Hypothalamus (tissue), 51 donors: ENCODE measurements at places on chromosomes 11 and 22.

DNA sequence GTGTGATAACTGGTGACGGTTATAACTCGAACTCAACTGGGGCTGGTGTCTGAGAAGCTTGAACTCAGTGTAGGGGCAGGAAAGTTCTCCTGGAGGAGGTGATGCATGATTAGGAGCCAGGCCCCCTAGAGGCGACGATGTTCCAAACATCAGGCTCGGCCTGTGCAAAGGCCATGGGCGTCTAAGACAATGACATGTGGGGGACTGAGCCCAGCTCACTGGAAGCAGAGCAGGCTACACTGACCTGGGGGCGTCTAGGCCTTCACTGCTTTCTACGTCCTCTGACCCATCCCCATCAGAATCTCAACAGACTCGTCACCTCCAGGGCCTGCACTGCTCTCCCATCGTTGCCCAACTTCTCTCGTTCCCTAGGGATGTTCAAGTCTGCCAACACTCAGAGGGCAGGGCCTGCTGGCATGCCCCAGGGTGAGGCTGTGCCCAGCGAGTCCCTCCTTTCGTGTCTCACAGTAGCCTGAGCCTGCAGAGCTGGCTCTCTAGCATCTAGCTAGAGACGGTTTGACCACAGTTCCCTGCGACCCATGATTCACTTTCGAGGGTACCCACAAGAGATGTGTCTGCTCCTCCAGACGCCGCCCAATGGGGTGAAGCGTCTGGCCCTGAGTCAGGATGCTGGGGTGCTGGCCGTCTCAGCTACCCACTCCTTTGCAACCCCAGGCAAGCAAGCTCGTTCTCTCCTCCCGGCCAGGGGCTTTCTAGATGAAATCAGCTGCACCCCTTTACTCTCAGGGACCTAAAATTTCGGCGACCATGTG lies 1.1 kb upstream of the ATG16L2 start:
- DNase-seq, result no peak

DNA sequence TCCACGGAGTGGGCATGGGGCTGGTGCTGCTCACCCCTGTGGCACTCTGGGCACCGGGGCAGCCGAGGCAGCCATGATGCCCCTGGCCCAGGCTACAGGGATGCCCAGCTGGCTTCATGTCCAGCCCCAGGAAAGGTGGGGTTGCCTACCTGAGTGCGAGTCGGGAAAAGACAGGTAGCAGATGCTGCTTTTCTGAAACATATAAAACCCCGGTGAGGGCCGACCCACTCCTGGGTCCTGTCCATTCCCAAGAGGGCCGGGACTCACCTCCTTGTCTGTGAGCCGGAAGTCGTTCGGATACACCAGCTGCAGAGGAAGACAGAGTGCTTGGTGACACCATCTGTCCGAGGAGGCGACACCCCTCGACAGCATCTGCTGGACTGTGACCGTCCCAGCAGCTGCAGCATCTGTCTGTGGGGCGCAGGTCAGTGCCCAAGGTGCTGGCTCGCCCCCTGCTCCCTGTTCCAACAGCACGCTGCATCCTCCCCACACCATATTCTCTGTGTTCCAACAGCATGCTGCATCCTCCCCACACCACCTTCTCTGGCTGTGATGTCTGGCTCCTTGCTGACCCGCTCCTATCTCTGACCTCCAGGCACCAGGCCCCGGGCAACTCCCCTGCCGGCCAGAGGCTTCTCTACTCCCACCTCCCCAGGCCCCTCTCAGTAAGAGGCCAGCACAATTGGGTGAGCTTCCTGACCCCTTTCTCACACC lies 8.0 kb downstream of the DENND6B start:
- DNase-seq, result no peak

- DNase-seq, result no peak
These were observed 48.6 kb upstream of the PARVG start for GRCh38 chr22:44131989-44132685.

DNA sequence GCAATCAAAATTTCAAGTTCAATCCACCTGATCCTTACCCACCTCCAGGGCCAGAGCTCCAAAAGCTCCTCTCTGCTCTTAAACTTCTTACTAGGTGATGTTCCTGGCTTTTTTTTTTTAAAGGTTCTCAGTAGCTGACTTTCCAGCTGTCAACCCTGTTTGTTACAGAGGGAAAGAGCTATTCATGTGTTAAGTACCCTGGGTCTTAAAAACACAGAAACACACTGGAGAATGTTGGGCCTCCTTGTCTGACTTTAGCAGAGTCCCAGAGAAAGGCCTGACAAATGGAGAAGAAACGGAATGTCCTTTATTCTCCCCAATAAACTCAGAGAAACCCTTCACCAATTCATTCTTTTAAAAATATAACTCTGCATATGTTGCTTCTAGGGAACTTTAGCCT lies 3.2 kb downstream of the LRRC4C start:
- DNase-seq, result no peak

- no peak for DNase-seq
These were observed 92.9 kb upstream of the USP47 start for GRCh38 chr11:11748706-11749365.

DNA sequence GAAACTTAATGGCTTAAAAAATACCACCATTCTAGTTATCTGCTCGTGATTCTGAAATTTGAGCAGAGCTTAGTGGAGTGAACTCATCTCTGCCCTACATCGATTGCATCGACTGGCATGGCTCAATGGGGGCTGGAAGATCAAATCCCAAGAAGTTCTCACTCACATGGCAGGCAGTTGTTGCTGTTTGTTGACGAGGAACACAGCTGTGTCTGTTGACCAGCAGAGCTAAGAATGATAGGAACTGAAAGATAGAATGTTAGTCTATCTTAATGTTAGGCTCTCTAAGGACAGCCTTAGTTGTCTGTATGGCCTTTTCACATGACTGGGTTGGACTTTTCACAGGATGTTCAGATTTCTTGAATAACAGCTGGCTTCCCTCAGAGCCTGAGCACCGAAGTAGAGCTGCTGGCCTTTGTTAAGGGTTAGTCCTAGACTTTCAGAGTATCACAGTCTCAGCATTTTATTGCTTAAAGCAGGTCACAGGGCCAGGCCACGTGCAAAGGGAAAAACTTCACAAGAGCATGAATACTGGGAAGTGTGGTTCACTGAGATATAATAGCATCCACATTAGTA lies 31.6 kb upstream of the IZUMO1R start:
- no peak for DNase-seq

DNA sequence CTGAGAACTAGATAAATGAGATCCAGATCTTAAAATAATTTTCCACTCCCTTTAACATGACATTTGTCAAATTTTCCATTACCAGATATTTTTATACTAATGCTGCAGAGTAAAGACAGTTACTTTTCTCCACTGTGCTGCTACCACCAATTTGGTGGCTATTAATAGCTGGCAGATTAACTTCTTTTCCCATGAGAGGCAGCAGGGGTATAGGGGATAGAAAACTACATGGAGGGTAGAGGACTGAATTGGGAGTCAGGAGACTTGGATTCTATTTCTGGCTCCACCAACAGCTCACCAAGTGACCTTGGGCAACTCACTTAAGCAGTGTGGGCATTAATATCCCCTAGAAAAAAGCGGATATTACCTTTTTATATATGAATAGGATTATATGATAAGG lies 69.2 kb downstream of the KIF18A start:
- DNase-seq, result no peak

- DNase-seq, result no peak
These were observed 11.5 kb upstream of the TIMP3 start for GRCh38 chr22:32789797-32790620.

- no peak for DNase-seq
These were observed 707.5 kb upstream of the LUZP2 start for GRCh38 chr11:23789200-23789853.

DNA sequence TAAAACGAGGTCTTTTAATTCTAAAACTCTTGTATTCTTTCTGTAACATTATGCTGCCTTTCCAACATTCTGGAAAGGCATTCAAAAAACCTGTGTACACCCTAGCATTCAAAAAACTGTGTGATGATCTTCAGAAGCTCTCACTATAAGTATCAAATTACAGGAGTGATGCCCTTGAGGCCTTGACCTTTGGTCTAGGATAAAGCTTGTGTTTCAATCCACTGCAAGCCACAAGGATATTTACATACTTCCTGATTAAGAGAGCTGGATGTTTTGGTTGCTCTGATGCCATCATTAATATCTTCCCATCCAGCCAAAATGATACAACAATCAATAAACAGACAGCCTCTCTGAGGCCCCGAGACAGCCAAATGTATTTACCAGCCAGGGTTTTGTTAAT lies 11.9 kb downstream of the CLPB start:
- DNase-seq, result no peak

- no peak for DNase-seq
These were observed 14.3 kb downstream of the LRRC75B start for GRCh38 chr22:24578355-24579257.

- no peak for DNase-seq
These were observed 8.8 kb downstream of the TBX1 start for GRCh38 chr22:19769393-19769715.

- no peak for DNase-seq
These were observed 5.9 kb upstream of the RAC2 start for GRCh38 chr22:37249986-37250385.

DNA sequence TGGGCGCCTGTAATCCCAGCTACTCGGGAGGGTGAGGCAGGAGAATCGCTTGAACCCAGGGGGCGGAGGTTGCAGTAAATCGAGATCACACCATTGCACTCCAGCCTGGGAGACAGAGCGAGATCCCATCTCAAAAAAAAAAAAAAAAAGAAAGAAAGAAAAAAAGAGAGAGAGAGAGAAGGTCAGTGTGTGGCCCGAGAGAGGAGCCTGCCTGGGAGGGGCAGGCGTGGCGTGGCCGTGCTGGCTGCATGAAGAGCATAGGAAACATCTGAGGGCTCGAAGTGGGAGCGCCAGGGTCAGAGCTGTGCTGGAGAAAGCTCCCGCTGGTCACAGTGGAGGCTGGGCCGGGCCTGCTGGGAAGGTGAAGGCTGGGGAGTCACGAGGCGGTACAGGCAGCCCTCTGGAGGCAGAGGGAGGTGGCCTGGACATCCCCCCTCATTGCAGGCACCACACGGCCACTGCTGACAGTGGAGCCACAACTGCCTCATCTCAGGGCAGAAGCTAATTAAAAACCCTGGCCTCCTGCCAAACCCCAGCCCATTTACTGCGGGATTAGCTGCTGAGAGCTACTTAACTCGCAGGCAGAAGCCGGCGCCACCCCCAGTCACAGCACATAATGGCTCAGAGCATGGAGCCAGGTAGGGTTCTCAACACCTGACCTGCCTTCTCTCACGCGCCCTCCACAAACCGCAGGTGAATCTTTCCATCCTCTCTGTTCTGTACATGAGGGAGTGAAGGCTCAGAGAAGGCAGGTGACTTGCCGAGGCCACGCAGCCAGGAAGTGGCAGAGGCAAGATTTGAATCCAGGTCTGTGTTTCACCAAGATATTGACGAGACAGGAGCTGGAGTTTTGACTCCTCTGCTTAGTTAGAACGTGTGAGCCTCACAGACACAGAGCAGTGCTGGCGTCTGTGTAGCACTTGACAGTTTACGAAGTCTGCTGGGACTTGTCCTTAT lies 32.6 kb downstream of the NFAM1 start:
- no peak for DNase-seq

- DNase-seq, result no peak
These were observed 9.6 kb upstream of the CTSD start for GRCh38 chr11:1773131-1773993.

DNA sequence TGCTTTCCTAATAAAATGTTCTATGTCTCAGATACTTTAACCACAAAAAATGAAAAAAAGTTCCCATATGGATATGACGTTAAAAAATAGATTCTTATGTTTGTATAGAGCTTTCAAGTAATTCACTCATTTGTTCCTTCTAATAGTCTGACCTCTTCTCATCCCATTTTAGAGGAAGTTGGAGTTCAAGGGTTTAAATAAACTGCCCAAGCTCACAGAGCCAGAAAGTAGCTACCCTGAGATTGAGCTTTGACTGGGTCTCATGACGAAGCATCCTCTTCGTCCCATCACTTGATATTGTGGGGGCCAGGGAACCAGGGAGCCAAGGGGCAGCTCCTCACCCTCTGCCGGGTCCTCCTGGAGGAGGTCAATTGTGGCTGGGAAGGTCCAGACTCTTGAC lies 116.3 kb downstream of the CCDC81 start:
- no peak for DNase-seq

DNA sequence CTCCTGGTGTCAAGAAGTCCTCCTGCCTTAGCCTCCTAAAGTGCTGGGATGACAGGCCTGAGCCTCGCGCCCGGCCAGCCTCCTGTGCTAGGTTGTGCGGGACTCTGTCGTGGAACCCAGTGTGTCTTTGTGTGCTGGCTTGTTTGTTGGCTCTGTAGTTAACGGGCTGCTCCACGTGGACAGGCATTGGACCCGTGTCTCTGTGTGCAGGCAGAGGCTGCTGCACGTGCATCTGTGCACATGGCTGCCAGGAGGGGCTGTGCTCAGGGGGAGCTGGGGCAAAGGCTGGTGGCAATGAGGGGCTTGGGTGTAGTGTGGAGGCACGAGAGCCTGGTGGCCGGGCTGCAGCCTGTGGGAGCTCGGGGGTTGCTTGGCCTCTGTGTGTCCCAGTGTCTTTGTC lies 121.3 kb upstream of the ALDH3B2 start:
- DNase-seq, result no peak

DNA sequence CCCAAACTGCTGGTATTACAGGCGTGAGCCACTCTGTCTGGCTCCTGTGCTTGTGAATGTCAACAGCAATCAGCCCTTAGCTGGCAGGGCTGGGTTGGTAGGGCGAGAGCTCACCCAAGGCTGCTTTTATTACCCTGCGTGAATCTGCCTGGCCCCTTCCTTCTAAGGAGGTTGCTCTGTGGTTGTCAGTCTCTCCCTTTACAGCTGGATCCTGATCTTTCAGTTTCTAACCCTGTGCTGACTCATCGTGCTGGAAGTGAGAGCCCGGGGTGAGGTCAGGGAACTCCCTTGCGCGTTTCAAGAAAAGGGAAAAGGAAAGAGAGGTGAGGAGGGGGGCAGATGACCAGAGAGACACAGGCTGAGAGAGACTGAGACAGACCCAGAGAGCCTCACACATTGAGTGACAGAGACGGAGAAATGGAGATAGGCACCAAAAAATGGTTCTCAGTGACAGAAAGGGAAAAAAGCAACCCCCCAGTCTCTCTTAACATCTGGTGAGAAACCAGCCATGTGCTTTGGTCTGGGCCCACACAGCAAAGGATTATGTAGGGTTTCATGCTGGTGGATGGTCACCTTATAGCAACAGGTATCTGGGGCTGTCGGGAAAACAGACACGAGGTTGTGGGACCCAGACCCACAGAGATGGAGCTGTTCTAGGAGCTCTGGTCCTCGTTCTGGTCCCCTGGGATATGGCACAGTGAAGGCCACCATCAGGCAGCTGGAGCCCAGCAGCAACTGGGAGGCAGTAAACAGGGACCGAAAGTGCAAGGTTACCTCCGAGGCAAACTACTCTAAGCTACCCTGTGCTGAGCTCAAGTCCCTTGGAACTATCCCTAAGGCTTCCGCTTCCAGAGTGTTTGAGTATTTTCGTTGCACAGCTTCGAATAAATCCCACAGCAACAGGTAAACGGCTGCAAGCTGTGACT lies 2.5 kb downstream of the TCN2 start:
- peak; percentile 6 for DNase-seq
